ENCODE measurements at places on chromosomes 16 and 17.

- DNase-seq = no peak
Observed at GRCh38 chr17:9244066-9245052, 223.0 kb downstream of the NTN1 start.

DNA sequence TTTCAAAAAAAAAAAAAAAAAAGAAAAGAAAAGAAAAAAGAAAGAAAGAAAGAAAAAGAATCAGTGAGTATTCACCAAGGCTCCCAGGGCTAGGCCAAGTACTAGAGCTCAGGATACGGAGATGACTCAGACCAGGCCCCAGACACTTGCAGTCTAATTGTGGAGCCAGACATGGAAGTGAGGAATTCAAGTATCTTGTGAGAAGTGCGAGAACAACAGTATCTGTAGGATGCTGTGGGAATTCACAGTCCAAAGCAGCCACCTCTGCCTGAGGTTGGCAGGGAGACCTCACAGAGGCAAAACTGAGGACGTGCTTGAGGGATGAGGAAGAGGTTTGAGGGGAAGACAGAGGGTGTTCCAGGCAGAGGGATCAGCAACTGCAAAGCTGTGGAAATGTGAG, 14.0 kb upstream of the ALDOA start:
- no peak for DNase-seq

DNA sequence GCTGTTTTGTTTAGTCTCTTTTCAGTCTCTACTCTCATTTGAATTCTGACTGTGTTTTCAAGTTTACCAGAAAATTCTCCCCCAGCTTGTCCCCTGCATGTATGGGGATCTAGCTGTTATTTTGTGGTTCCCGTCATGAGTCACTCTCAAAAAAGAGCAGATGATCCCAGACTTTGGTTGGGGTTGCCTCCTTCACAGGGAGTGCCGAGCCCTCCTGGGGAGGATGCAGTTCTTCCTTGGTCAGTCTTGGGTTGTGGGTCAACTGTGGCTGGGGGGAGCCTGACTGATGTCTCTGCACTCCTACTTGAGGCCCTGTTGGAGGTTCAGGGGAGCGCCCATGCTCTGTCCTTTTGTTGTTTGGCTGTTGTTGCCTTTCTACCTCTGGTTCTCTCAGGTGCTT, 37.7 kb downstream of the EPN2 start:
- peak; percentile 23 for DNase-seq

DNA sequence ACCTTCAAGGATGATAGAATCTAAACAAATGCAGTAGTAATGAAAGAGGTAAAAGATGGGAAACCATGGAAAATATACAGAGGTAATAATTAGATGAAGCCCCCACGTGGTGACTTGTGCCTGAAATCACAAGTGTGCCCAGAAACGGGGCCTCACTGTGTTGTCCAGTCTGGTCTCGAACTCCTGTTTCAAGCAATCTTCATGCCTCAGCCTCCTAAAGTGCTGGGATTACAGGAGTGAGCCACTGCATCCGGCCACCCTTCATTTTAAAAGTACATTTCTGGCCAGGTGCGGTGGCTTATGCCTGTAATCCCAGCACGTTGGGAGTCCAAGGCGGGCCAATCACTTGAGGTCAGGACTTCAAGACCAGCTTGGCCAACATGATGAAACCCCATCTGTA, 14.2 kb upstream of the PRR14 start:
- DNase-seq = no peak

DNA sequence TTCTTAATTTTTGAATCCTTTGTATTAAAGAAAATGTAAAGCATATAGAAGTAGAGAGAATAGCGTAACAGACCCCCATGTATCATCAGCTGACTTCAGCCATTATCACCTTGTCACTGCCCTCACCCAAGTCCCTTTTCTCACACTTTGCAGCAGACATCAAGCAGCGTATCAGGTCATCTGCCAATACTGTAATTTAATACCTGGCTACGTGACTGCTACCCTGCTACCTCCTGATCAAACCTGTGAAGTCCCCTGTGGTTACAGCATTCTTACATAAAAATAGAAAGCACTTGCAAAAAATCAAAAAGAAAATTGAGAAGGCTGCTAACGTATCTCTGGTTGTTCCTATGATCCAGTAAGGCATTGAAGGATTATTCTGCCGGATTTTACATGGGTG, 96.4 kb downstream of the PLCG2 start:
- DNase-seq = no peak

DNA sequence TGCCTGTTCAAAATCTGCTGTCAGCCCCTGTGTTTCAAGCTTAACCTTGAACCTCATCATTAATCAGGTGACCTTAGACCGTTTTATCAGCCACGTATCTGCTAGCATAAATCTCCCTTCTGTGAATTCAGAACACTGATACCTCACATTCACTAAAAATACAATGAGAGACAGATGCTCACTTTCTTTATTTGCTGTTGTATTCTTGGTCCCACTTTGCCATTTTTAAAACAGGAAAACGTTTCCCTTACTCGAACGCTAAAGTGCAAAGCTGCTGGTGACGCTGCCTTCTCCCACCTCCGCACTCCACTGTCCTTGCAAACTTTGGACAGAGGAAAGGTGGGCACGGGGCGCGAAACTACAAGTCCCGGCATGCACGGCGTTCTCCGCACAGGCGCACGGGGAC, 220 bp upstream of the ARHGAP44 start:
- peak; percentile 52 for DNase-seq

- peak; percentile 90 for DNase-seq
Observed at GRCh38 chr17:34361478-34362061, 1.5 kb downstream of the CCL1 start.

- DNase-seq = no peak
Observed at GRCh38 chr17:73584049-73584448, 60.2 kb downstream of the SDK2 start.

GRCh38 chr17:76353004-76353598, 615 bp downstream of the PRPSAP1 start:
- DNase-seq = no peak

DNA sequence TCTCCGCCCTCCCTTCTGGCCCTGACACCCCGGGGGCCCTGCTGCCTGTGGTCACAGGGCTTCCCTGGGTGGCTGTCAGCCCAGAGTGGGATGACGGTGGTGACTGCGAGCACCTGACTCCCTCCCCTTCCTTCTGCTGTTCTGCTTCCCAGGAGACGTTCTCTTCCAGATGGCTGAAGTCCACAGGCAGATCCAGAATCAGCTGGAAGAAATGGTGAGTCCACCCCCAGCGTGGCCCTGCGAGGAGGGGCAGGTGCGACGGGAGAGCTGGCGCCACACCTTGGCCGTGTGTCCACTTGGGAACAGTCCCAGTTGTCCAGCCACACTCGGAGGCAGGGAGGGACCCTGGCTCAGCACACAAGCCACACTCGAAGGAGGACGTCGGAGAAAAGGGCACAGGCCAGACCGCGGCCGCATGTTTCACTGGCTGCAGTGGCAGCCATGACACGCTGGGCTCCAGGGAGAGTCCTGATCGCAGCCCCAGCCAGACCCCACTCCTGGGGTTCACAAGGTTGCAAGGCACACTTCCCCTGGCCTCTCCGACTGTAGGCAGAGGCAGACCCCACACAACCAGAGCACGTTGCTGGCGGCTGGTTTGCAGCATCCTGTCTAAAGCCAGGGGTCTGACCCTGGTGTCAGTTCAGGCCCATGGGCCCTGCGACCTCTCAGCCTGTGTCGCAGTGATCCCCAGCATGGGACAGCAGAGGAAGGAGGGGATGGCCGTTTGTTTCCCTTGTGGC, 49.9 kb downstream of the BAIAP2 start:
- no peak for DNase-seq
